ENCODE measurements at places on chromosomes 5 and 9.

DNA sequence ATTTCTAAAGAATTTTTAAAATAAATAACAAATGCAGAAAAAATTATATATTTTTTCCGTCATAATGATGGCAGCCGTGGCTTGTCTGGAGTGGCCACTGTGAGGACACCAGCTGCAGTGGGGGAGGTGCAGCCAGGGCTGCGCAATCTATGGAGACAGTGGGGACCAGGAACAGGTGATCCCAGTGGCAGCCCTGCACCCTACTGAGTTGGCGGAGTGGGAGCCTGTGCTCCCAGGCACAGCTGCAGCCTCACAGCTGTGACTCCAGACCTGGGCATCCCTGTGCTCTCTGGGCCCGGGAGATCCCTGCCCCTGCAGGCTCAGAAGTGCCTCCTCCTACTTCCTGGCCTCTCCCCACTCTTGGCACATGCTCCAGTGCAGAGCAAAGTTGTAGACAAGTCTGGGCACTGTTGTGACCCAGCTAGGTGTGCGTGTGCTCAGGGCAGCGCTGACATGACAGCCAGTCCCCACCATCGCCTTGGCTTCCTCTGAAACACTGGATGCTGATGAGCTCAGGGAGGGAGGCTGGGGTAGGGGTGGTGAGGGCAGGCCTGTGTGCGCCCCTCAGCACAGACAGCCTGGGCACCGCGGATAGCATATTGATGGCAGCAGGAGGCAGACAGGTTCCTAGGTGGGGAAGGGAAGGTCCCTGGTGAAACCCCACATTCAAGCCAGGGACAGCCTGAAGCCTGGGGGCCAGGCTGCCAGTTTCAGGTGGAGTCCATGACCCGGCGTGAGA lies 96.0 kb upstream of the PRR16 start:
- no peak for DNase-seq

DNA sequence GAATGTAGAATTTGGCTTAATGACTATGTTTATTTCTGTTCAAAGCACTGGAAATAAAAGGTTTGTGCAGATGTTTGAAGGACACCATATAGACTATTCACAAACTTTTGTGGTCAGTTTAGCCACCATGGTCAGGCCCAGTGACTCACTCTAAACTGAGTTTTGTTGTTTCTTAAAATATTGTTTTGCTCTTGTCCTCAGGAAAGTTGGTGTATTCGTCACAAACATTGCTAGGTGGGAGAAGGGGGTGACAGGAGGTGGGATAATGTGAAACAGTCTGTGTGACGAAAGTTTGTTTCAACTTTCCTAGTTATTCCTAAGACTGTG lies 35.0 kb upstream of the LIFR start:
- DNase-seq = no peak

DNA sequence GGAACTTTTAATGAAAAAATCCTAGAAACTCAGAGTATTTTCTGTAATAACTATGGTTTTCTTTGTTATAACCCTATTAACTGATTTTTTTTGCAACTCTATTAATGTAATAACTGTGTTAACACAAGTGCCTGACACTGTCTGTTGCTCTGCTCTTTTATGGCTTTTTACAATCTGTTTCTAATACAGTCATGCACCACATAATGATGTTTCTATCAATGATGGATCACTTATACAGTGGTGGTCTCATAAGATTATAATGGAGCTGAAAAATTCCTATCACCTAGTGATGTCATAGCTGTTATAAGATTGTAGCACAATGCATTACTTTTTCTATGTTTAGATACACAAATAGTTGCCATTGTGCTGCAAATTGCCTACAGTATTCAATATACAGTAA lies 123.1 kb upstream of the SV2C start:
- DNase-seq = no peak

- peak; percentile 60 for DNase-seq
Observed at GRCh38 chr9:127569886-127570401, 42.1 kb upstream of the STXBP1 start.

DNA sequence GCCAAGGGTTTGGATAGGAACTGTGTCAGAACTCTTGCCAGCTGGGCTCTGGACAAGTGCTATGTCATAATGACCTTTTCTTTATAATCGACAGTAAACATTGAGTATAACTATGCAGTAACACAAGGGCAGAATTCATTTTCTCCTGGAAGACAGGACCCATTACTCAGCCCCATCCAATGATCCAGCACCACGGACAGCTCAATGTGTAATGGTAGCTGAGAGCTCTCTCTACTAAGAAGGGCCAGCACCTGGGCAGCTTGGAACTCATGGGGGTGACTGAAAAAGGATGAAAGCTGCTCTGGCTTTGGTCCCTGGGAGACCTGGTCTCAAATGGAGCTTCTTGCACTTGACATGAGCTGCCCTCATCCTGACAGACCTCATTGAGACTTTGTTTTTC lies 347.8 kb downstream of the TRIM32 start:
- peak; percentile 6 for DNase-seq

DNA sequence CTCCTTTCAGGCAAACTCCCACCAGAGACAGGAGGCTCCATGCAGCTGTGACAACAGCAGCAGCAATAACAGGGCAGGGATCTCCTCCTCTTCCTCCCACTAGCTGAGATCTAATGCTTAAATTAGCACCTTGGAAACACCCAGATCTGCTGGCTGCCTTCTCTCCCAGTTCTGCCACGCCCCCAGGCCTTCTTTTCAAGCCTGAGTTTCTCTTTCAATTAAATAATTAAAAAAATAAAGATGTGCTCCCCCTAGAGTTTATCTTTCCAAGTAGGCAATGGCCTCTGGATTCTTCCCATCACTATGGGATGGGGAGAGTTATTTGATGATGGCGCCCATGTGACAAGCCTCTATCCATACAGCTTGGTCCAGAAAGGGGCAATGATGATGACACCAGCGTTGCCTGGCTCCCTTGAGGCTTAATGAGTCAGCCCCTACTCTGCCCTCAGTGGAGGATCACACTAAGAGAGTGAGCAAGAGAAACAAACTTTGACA lies 3.8 kb downstream of the FAM219A start:
- DNase-seq = no peak

- no peak for DNase-seq
Observed at GRCh38 chr5:113124265-113124664, 147.7 kb downstream of the DCP2 start.

DNA sequence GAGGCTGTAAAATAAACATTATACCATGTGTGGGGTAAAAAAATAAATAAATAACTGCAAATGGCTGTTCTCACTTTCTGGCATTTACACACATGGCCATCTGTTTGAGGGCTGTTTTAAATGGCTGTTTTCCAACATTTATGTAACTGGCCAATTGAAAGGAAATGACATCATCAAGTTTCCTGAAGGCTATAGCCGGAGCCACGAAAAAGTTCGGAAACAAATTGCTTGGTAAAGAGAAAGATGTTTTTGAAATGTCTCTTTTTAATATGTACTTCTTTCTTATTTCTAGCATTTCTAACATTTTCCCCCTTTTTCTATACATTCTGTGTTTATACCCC lies 95.4 kb upstream of the DAB2 start:
- DNase-seq = no peak

DNA sequence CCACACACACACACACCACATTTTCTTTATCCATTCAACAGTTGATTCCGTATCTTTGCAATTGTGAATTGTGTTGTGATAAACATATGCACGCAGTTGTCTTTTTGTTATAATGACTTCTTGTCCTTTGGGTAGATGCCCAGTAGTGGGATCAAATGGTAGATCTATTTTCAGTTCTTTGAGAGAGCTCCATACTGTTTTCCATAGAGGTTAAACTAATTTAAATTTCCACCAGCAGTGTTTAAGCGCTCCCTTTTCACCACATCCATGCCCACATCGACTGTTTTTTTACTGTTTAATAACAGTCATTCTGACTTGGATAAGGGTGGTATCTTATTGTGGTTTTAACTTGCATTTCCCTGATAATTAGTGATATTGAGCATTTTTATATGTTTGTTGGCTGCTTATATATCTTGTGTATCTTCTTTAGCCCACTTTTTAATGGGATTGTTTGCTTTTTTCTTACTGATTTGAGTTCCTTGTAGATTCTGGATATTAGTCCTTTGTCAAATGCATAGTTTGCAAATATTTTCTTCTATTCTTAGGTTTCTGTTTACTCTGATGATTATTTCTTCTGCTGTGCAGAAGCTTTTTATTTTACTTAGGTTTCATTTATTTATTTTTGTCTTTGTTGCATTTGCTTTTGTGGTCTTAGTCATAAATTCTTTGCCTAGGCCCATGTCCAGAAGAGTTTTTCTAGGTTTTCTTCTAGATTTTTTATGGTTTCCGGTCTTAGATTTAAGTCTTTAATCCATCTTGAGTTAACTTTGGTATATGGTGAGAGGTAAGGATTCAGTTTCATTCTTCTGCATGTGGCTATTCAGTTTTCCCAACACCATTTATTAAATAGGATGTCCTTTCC lies 82.4 kb downstream of the SH3RF2 start:
- DNase-seq = no peak

- DNase-seq = no peak
Observed at GRCh38 chr5:75707911-75708509, 9.2 kb downstream of the POC5 start.

DNA sequence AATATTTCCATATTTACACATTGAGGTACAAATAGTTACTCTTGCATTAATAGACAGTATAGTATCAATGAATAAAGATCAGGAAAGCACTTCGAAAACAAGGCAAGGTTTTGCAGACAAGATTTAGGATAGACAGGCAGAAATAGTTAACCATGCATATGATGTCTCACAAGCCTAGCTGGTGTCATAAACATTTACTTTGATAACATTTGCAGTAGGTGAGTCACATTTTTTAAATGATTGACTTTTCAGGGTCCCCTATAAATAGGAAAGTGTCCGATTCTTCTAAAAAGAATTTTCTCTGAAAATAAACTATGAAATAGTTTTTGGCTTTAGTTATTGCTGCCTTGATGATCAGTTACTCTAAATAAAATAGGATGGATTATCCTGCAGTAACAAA lies 162.1 kb downstream of the SNX18 start:
- DNase-seq = no peak

GRCh38 chr5:19880458-19880857 lies 107.5 kb downstream of the CDH18 start:
- DNase-seq = no peak

DNA sequence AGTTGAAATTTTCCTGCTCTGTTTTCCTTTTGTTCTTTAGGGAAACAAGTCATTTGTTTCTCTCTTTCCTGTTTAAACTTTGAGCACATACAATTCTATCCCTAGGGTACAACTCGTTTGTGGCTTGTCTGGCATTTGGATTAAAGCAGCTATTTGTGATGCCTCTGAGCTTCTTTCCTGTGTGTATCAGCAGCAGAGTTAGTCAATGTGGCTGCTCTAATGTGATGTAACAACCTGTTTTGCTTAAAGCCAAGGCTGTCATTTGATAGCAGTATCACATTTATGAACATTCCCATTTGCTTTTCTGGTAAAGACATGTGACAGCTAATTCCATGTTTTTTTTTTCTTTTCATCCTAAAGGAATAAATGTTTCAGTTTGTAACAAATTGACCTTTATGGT lies 314.3 kb upstream of the CHD1 start:
- DNase-seq = no peak

- DNase-seq = peak; percentile 16
Observed at GRCh38 chr5:34914671-34915138, 599 bp downstream of the RAD1 start.

- peak; percentile 56 for DNase-seq
Observed at GRCh38 chr9:129752900-129753729, at the start of gene PTGES. Gene PTGES, minus strand, starts transcription at chr9:129753042. Its CDS starts 30 bp downstream, at chr9:129753012.

DNA sequence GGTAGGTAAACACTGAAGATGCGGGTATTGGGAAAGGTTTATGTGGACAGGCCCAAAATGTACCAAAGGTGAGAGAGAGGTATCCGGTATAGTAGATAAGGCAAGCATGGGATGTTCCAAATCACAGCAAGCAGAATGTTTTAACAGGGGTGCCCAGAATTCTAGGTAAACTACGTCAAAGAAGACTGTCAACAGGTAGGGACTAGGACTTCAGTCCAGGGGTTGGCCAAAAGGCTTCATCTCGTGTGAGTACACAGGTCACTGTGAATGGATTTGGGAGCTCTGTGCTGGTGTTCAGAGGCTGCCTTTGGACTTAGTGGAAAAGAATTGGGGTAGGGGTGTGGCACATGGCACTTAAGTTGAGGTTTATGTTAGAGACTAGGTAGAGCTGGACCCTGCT lies 66.4 kb downstream of the PIK3R1 start:
- no peak for DNase-seq

DNA sequence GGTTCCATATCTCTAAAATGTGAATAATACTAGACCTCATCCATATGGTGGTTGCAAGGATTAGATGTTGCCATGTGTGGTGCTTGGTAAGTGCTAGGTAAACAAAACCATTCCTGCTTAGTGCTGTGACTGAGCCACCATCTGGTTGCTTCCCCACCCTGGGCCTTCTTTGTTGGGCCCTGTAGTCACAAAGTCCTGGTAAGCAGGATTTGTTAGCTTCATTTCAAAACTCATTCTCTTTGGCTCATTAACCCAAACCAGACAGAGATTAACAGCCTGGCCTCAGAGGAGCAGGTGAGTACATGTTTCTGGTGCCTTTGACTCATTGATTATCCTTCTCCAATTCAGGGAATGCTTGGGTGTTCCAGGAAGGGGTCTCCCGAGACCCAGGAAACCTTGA lies 240.2 kb downstream of the ARHGAP26 start:
- no peak for DNase-seq

DNA sequence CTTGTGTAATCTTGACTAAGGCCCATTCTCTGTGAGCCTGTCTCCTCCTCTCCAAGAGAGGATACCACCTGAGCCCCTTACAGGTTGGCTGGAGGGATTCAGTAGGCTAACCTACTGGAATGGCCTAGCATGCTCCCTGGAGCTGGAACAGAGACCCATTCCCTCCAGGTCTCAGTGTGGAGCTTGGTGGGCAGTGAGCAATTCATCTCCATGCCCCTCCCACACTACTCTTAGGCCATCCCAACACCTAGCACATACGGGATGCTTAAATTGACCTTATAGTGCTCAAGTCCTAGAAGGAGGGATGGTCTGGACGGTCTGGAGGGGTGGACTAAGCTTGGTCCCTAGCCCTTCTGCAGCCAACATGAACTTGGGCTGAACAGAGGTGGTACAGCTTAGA lies 75.6 kb downstream of the CRB2 start:
- DNase-seq = no peak

GRCh38 chr5:83220331-83220730 lies 143.0 kb downstream of the XRCC4 start:
- no peak for DNase-seq

- DNase-seq = no peak
Observed at GRCh38 chr5:147382776-147383175, 127.1 kb downstream of the DPYSL3 start.

- no peak for DNase-seq
Observed at GRCh38 chr9:69871118-69871834, 50.7 kb downstream of the CFAP95 start.

- DNase-seq = no peak
Observed at GRCh38 chr9:1490341-1491232, 440.4 kb downstream of the DMRT2 start.

Data from activated CD4-positive, alpha-beta T cell treated with anti-CD3 and anti-CD28 coated beads, Interleukin-2, amount 10 ng/mL, durations not matched to agents 7 days and 5 days (primary cell).